ENCODE measurements at places on chromosomes 13 and 19.

DNA sequence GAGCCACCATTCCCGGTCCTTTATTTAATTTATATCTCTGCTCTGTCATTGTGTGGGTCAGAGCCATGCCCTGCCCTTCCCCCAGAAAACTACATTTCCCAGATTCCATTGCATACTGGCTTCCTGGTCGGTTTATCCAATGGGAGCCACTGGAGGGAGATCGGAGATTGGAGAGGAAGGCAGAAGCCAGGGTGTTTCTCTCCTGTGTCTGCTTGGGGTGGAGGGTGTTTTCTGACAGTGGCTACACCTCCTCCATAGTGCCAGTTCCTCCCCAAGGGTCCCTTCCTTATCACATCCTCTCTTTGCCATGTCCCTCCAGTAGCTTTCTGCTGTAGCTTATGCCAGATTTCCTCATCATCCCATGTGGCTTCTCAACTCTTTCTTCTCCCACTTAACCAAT is 19.0 kb downstream of the OLFM2 start:
- DNase-seq: no peak

DNA sequence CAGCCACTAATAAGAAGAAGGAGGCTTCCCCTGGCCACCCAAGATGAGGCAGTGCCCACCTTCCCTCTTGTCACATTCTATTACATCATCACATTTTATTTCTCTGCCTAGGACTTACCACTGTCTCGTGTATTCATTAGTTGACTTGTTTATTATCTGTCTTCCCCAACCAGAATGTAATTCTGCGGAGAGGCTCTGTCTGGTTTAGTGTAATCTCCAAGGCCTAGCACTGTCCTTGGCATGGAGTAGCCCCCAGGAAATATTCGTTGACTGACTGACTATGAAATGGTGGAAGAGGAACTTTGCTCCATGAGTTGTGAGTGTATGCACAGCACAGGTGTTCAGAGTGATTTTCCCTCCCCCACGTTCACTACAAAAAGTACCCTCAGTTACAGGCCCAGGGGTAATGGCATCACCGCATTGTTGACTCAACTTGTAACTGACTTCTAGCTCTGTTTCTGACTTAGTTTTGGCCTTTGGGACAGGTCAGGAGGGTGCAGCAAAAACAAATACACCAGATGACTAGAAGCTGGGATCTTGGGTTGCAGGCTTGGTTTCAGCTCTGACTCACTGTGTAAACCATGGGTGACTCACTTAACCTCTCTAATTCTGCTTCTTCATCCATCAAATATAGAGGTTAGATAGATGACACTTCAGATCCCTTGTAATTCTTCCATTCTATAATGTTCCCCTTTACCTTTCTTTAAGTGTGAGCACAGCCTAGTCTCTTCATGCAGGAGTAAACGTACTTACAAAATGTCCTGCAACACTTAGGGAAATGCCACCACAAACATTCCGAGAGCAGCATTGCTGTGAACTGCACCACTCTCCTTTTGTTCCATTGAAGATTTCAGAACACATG is 229.7 kb downstream of the KCNRG start:
- DNase-seq: peak; percentile 46

DNA sequence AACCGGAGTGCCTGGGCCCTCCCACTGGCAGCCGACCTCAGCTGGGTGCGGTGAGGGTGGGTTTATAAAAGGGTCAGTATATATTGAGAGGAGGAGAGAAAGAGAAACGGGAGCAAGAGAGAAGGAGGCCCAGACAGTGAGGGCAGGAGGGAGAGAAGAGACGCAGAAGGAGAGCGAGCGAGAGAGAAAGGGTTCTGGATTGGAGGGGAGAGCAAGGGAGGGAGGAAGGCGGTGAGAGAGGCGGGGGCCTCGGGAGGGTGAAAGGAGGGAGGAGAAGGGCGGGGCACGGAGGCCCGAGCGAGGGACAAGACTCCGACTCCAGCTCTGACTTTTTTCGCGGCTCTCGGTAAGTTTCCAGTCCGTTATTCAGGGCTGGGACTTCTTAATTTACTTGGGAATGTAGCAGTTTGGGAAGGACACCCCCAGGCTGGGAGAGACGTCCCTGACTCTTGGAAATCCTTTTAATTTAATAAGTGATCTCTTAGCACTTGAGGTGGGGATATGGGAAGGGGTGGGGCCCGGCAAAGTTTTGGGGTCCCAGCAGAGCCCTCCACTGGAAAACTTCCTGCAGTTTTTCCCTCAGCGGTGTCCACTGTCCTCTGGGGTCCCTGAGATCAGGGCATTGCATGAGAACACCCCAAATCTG is at the start of gene EMP3:
Gene EMP3, plus strand, starts transcription at position 288 of the 646 bp plus-strand sequence. CDS start 1,293 bp downstream, outside the sequence.
- DNase-seq: peak; percentile 72

GRCh38 chr19:49168421-49168820 is 10.8 kb downstream of the TRPM4 start:
- no peak for DNase-seq

- DNase-seq: no peak
Measured at GRCh38 chr13:61286148-61286745, 129.4 kb downstream of the PCDH20 start.

DNA sequence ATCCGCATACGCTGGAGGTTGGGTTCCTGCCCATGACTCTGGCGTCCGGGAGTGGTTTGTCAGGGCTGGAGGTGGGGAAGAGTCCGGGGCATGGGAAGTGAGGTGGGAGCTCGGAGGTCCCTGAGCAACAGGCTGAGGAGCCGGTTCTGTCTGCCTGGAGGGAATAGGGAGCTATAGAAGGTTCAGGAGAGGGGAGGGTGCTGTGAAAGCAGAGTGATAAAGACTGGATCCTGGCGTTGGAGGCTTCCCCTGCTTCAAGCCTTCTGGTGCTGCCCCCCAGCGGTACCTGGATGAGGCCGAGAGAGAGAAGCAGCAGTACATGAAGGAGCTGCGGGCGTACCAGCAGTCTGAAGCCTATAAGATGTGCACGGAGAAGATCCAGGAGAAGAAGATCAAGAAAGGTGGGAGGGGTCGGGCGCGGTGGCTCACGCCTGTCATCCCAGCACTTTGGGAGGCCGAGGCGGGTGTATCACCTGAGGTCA is 2.6 kb downstream of the HMG20B start:
- no peak for DNase-seq

- no peak for DNase-seq
Measured at GRCh38 chr13:28475916-28476725, 18.8 kb downstream of the FLT1 start.

DNA sequence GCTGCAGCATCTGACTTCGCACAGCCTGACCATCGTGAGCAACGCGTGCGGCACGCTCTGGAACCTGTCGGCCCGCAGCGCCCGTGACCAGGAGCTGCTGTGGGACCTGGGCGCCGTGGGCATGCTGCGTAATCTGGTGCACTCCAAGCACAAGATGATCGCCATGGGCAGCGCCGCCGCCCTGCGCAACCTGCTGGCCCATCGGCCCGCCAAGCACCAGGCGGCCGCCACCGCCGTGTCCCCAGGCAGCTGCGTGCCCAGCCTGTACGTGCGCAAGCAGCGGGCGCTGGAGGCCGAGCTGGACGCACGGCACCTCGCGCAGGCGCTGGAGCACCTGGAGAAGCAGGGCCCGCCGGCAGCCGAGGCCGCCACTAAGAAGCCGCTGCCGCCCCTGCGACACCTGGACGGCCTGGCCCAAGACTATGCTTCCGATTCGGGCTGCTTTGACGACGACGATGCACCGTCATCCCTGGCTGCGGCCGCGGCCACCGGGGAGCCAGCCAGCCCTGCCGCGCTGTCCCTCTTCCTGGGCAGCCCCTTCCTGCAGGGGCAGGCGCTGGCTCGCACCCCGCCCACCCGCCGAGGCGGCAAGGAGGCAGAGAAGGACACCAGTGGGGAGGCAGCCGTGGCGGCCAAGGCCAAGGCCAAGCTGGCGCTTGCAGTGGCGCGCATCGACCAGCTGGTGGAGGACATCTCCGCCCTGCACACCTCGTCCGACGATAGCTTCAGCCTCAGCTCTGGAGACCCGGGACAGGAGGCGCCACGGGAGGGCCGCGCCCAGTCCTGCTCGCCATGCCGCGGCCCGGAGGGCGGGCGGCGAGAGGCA is 13.6 kb downstream of the C19orf25 start:
- no peak for DNase-seq

GRCh38 chr19:5132206-5132560 is 163.3 kb downstream of the KDM4B start:
- DNase-seq: no peak

GRCh38 chr13:78398743-78399410 is 204.5 kb downstream of the POU4F1 start:
- DNase-seq: no peak

GRCh38 chr13:114309806-114310410 is 4.4 kb upstream of the CHAMP1 start:
- DNase-seq: no peak

GRCh38 chr13:25493931-25494640 is 122.3 kb downstream of the ATP8A2 start:
- DNase-seq: no peak

- DNase-seq: no peak
Measured at GRCh38 chr13:112928972-112929782, 39.8 kb upstream of the MCF2L start.

GRCh38 chr19:46691104-46691503 is 25.8 kb downstream of the PRKD2 start:
- DNase-seq: no peak

GRCh38 chr13:67554286-67554685 is 324.1 kb upstream of the PCDH9 start:
- no peak for DNase-seq

DNA sequence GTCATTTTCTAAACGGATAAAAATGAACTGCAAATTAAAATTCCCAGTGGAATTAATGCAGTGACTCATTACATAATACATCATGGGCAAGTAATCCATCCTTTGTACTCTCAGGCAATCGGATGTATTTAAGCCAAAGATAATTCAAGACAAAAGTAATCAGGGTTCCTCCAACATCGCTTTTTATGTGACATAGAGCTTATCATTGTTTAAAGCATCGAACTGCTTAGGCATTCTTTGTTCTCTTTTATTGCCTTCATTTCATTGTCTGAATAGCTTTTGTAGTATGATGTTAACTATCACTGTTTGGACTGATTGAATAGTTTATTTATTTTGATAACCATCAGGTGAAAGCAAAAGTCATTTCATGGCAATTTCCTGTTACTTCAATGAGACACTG is 209.4 kb downstream of the ITGBL1 start:
- no peak for DNase-seq

GRCh38 chr19:29098863-29099481 is 114.0 kb downstream of the UQCRFS1 start:
- DNase-seq: no peak

DNA sequence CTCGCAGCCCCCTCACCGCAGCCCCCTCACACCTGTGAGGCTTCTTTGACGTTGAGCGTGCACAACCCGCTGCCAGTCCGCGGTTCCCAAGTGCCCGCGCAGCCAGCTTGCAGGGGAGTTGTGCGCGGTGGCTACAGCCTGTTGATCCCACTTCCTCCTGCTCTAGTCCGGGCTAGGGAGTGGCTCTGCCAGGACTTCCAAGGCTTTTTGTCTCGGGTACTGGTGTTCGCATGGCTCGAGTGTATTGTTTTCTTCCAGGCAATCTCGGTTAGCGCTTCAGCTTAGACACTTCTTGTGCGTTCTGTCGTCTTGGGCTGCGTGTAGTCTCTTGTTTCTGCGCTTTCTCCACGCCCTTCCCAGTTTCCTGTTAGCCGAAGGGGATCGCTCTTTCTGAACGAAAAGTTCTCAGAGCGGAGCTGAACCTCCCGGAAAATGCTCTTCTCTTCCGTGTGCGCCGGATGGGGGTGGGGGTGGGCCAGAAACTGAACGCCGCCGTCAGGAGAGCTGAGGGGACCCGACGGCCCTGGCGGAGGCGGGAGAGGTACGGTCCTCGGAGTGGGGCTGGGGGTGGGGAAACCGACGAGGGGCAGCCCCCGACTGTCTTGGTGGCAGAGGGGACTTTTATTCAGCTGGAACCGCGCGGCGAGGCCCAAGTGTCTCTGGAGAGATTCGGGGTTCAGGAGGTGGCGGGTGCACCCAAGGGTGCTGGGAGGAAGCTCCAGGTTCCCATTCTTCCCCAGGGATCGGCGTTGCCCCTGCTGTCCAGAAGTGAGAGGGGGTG is 697 bp upstream of the DGKH start:
- DNase-seq: peak; percentile 24

GRCh38 chr13:104461049-104461448 is 1394.8 kb upstream of the SLC10A2 start:
- no peak for DNase-seq

GRCh38 chr13:73366241-73366640 is 307.4 kb downstream of the KLF5 start:
- DNase-seq: no peak

DNA sequence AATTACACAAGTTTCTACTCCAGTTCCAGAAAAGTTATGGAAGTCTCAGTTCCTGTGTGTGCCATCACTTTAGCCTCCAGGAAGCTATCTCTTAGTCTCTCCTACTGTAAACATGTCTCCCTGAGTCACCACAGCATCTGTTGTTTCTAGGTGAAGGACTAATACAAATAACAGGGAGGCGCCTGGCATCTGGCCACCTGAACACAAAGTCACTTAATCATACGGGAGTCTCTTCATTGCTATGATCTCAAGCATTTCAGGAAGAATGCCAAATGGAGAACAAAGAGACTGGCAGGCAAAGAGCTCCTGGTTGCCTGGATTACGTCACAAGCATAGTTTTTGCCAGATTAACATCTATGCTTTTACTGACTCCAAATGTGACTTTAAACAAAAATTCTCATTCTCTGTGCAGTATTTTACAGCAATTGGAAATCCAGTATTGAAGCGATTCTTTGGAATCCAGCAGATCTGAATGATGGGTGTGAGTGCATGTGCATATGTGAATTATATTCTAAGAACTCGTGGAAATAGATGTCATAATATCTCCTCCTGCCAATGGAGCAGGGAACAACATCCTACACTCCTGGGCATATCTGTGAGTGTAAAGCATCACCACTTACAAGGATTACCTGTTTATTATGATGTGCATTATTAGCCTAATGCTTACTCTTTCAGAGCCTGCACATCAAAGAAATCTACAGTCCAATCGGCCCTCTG is 572.8 kb downstream of the PCDH9 start:
- DNase-seq: no peak

DNA sequence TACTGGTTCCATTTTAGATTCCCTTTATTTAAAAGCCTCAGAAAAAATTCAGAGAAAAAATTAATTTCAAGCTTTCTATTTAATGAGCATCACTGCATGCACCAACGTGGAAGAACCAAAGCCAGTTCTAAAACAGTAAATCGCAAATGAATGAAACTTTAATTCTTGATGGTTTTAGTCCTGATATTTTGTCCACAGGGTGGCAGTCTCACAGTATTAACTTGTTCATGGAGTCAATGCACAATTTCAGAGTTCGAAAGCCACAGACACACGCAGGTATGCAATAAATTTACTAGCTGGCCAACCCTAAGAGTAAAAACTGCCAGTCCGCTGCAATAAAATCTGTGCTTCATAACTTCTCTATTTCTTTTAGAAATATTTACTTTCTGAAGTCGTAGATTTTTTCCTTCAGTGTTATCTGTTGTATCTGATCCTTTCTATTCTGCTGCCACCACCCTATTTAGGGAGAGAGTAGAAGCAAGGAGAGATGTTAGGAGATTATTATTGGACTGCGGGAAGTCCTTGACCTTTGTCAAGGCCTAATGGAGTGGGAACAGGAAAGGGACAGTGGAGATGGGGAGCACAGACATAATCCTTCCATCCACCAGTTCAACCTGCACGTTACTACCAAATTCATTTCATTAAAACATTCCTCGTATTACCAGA is 7.0 kb upstream of the WBP4 start:
- peak; percentile 33 for DNase-seq

GRCh38 chr13:34654647-34655046 is 287.4 kb upstream of the NBEA start:
- DNase-seq: no peak
